Mesothelial cell of epicardium (in vitro differentiated cells): ENCODE measurements at places on chromosomes 12 and 14. TPM values are rescaled to one million over a fixed set of nuclear protein-coding genes. Genes with fewer than 3 reads are reported as not detected.

The PAWR gene
- 205 to 229 TPM (median 211 TPM) in 3 replicates for total RNA-seq

The CLBA1 gene
- total RNA-seq, result 9.0 to 10.3 TPM (median 10.2 TPM) in 3 replicates

The STON2 gene
- 60.4 to 63.5 TPM (median 63.0 TPM) in 3 replicates for total RNA-seq

The PIWIL1 gene
- not detected in 3 replicates for total RNA-seq

The GLIPR1L1 gene
- total RNA-seq, result not detected in 3 replicates

The CLEC9A gene
- total RNA-seq, result not detected in 3 replicates

The KERA gene
- 0.09 TPM in 1 of 3 replicates, not detected in the others for total RNA-seq

The DNAH10 gene
- 2.0 to 2.7 TPM (median 2.5 TPM) in 3 replicates for total RNA-seq

The KRT79 gene
- not detected in 3 replicates for total RNA-seq

The IL26 gene
- total RNA-seq, result not detected in 3 replicates

The TMEM132D gene
- 0.05 to 0.11 TPM (median 0.07 TPM) in 3 replicates for total RNA-seq

The LYZ gene
- total RNA-seq, result 0.34 to 0.60 TPM (median 0.47 TPM) in 3 replicates

The GRIN2B gene
- 0.78 to 0.95 TPM (median 0.86 TPM) in 3 replicates for total RNA-seq

The GALNT9 gene
- 3.5 to 4.8 TPM (median 3.7 TPM) in 3 replicates for total RNA-seq

The TMTC1 gene
- 0.88 to 1.0 TPM (median 0.91 TPM) in 3 replicates for total RNA-seq

The MAPK1IP1L gene
- total RNA-seq, result 116 to 120 TPM (median 119 TPM) in 3 replicates

The RND1 gene
- total RNA-seq, result 14.9 to 15.8 TPM (median 15.0 TPM) in 3 replicates

The BICDL1 gene
- total RNA-seq, result 38.8 to 41.5 TPM (median 40.1 TPM) in 3 replicates

The TAS2R7 gene
- 0.20 to 0.40 TPM (median 0.20 TPM) in 3 replicates for total RNA-seq

The NEDD1 gene
- 23.7 to 25.1 TPM (median 23.7 TPM) in 3 replicates for total RNA-seq

The TAS2R31 gene
- 9.3 to 9.7 TPM (median 9.5 TPM) in 3 replicates for total RNA-seq

The SPX gene
- not detected in 3 replicates for total RNA-seq

The ESR2 gene
- 0.31 to 0.44 TPM (median 0.43 TPM) in 3 replicates for total RNA-seq

The STXBP6 gene
- 14.5 to 19.2 TPM (median 16.6 TPM) in 3 replicates for total RNA-seq

The SCNN1A gene
- 20.1 to 21.5 TPM (median 20.3 TPM) in 3 replicates for total RNA-seq

The TPH2 gene
- total RNA-seq, result not detected in 3 replicates

The CFAP73 gene
- not detected in 3 replicates for total RNA-seq

The HOXC9 gene
- 1.1 to 2.0 TPM (median 1.6 TPM) in 3 replicates for total RNA-seq

The LRFN5 gene
- total RNA-seq, result 13.8 to 23.1 TPM (median 16.3 TPM) in 3 replicates

The MYL2 gene
- not detected in 3 replicates for total RNA-seq

The AKAP6 gene
- total RNA-seq, result 7.3 to 8.5 TPM (median 7.8 TPM) in 3 replicates

The BBS10 gene
- 10.6 to 11.8 TPM (median 10.7 TPM) in 3 replicates for total RNA-seq
